ENCODE measurements at places on chromosomes 12 and 14.

DNA sequence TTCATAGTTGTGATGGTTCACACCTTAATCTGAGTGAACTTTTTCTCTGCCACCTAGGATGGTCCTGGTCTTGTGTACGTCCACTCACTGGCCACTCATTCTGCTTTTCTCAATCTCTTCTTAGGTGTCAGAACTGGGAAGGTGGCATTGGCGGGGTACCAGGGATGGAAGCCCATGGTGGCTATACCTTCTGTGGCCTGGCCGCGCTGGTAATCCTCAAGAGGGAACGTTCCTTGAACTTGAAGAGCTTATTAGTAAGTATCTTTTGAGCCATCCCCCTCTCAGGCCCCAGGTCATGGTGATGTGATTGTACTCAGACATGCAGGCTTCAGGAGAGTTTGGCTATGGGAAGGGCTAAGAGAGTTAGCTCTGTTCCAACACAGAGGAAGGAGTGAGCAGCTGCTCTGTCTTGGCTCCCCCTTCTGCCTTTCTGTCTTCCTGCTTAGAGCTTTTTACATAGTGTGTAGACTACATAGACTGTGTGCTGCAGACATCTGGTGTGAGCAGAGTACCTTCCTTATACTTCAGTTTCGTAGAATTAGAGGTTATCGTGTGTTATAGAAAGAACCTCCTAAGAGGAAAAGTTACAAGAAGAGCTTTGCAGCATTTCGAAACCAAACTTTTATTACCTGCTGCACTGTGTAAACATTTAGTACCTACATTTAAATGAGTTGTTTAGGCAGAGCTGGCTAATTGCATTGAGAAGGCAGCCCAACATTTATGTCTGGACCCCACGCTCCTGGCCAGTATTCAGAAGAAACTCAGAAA lies 54.2 kb downstream of the FNTB start:
- DNase-seq = no peak

GRCh38 chr12:119803381-119803791 lies 73.7 kb downstream of the CIT start:
- peak; percentile 80 for DNase-seq

DNA sequence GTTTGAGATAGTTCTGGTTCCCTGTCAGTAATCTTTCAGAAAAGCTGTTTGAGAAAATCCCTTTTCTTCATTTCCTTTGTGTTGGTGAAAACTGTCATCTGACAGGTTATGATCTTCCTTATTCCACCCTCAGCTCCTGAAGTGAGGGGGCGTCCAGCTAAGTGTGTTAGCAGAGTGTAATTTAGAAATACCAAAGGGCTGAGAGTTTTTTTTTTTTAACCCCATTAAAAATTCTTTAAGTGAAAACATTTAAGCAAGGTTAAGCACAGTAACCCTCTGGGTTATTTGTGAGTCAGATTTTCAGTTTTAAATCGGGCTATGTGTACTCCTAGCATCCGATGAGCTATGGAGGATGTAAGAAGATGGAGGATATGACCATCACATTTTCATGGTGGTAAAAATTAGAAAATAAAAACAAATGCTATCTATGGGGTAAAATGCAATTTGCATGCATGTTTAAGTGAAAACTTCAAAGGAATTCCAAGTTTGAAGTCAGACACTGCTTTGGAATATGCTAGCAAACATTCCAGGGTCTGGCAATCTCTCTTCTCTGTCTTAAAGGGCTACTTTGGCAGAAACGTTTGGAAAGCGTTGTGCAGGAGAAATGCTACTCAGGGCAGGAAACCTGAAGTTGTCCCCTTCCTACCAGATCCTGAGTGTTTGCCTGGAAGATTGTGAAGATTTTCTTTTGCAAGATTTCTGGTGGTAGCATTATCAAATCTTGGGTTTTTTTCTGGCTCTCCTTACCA lies 197.0 kb upstream of the PRICKLE1 start:
- DNase-seq = no peak

- no peak for DNase-seq
Measured at GRCh38 chr14:57232006-57232405, 36.7 kb downstream of the EXOC5 start.

DNA sequence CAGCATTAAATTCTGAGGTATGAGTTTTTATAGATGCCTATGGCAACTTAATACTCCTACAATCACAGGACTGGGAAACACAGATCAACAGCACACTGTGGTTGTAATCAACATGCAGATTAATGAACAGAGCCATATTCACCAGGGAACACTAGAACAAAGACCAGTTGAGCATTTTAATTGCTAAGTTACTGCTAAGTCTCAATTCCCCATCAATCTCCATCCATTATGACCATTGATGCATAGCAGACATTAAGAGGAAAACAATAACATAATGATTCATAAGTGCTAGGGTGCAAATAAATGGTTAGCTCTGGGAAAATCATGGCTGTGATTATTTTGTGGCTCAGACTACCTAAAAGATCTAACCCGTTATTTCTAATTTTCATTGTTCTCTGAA lies 505.6 kb downstream of the TRHDE start:
- no peak for DNase-seq

DNA sequence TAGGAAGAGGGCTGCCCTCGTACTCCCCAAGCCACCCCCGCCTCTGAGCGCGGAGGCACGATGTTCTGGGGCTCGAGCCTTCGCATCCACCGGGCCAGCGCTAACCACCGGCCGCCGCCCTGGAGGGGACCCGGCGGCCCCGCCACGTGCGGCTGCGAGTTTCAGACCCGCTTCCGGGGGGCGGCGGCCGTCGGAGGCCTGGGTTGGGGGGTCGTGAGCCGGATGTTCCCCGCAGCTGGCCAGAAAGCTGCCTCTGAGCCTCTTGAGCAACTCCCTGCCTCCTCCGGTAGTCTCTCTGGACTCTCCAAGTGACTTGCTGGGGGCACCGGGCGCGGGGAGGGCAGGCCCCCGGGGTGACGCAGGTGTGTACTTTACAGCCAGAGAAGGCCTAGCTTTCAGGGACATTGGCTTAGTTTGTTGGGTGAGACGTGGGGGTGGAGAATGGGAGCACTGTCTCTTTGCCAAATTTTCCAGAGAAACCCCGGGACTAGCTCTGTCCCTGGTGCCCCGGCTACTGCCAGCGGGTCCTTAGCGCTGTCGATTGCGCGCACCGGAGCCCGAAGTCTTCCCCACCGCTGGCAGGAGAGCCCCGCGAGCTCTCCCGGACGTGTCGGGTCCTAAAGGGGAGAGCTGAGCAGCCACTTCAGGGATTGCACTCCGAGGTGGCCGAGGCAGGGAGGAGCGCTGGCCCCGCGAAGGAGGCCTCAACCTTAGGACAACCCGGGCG lies 15.6 kb downstream of the OTX2 start:
- DNase-seq = no peak

DNA sequence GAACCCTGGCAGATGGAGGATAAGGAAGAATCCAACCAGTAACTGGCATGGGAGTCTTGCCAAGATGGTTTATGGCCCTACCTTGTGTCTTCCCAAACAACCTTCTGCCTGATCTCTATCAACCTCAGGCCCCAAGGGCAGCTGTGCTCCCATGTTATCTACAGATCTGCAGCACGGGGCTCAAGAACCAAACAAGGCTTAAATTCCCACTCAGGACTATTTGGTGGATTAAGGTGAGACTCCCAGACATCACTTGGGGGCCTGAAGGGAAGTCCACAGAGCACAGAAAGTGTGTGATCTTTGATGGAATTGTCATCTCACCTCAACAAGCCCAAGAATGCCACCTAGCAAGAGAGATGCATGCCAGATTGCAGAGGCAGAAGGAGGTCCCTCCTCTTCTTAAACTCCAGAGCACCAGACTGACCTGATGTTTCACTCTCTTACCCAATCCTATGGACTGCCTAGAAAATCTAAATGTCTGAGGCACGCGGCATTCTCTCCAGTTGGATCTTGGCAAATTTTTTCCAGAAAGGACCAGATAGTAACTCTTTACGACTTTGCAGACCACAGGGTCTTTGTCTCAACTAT lies 759.5 kb upstream of the TBX3 start:
- DNase-seq = no peak

DNA sequence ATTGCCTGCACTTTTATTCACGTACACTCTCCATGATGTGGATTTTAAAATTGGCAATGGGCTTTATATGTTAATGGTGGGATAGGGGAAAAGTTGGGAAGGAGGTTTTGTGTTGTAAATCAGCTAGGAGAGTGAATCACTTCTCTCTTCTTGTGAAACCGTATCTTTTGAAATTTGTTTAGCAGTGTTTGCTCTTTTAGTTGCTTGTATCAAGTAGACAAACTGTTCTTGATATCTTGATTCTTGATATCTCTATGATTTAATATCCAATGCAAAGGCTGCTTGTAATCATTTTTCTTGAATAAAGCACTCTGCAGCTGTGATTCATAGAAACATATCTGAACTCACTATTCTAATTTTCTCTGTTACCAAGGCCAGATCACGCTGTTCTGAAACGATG lies 615.1 kb downstream of the CCER1 start:
- no peak for DNase-seq

DNA sequence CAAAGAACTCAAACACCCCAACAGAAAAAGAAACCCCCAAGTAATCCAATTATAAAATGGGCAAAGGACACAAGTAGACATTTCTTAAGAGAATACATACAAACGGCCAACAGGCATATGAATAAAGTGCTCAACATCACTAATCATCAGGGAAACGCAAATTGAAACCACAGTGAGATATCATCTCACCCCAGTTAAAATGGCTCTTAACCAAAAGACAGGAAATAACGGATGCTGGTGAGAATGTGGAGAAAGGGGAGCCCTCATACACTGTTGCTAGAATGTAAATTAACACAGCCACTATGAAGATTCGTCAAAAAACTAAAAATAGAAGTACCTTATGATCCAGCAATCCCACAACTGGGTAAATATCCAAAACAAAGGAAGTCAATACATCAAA lies 52.4 kb downstream of the CLMN start:
- no peak for DNase-seq

DNA sequence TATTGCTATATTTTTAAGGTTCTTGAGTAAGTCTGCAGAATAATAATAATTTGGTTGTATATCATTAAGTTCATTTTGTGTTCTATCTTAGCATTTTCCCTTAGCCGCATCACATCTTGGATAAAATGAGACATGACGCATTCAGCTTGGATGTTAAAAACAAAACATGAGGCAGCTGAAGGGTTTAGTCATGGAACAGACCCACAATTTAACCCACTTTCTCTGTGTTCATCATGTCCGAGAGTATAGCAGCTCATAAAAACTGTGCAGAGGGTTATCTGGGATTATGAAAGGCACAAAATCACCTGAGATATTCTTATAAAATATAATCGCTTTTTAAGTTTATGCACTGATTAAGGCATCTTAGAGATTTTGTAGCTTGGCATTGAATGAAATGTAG lies 219.3 kb downstream of the TRHDE start:
- DNase-seq = no peak

- DNase-seq = no peak
Measured at GRCh38 chr12:118912697-118913270, 68.6 kb upstream of the SRRM4 start.

GRCh38 chr12:32450768-32451167 lies 51.4 kb downstream of the FGD4 start:
- DNase-seq = no peak

- DNase-seq = peak; percentile 59
Measured at GRCh38 chr12:68451261-68452077, 119.3 kb upstream of the MDM1 start.

- DNase-seq = no peak
Measured at GRCh38 chr14:89575386-89576061, 158.5 kb upstream of the FOXN3 start.

DNA sequence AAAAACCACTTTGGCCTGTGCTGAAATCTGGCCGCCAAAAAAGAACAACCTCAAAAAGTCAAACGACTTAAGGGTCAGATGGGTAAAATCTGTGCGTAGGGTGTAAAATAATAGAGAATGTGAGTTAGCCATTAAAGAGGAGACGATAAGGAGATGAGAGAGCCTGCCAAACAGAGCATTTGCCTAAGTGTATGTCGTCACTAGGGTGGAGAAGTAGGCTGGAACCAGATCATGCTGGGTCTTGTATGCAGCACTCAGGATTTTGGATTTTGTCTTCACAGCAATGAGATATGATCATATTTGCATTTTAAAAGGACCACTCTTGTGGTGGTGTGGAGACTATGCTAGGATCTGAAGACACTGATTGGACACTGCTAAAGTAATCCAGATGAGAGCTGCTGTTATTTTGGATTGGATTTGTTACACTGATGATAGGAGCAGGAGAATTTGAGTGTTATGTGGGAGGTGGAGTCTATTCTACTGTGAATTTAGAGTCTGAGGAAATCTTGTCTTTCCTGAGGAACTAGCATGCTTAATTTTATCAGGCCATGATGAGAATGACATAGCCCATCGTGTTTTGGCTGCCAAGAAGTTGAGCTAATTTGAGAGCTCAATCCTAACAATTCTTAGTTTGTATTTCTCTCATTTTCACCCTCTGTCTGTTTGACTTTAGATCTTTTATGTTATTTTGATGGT lies 24.8 kb upstream of the DBX2 start:
- DNase-seq = no peak

GRCh38 chr12:11885261-11886038 lies 185.3 kb upstream of the BCL2L14 start:
- peak; percentile 48 for DNase-seq

DNA sequence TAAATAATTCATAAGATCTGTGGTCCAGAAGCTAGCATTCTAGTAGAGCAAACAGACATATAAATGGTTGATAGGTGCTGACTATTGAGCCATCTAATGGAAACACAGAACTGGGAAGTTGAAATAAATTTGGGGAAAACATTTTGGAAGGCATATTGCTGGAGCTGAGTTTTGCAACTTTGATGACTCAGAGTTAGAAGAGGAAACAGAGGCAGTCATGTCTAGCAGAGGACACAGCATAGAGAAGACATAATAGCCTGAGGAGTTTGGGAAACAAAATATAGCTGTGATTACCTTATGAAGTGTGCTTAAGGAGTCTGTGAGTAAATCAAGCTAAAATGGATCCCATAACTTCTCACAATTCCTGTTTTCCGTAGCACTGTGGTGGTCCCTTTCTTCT lies 86.9 kb upstream of the FLRT2 start:
- DNase-seq = peak; percentile 16

DNA sequence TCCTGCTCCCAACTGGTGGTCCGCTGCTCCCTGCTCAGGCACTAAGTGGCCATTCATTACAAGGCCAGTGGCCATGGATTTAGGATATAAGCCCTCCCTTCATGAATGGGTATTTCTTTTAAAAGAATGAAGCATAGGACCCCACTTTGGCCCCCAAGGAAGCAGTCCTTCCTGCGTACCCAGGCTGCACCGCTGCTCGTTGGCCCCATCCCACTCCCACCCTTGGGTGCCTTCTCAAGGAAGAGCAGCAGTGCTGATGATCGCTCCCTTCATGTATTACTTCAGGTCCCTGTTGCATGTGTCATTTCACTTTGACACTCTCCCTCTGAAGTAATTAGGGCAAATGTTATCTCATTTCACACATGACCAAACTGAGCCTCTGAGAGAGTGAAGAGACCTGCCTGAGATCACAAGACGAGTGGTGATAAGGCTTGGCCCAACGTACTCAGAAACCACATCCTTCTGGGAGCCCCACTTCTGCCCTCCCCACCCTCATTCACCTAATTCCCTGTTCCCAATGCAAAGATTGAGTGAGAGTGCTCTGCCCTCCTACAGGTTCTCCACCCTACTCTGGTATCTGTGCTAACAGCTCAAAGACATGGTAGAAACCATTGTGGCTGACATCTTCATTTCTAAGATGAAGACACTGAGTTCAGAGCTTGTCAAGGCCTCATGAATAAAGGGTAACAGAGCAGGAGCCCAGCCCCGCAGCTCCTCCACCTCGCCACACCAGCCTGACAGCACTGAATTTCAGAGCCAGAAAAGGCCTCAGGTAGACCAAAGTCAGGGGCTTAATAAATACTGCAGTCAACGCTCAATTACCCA lies 10.3 kb upstream of the KRT2 start:
- no peak for DNase-seq

- no peak for DNase-seq
Measured at GRCh38 chr14:76688383-76688671, 72.9 kb upstream of the VASH1 start.
